ENCODE measurements at places on chromosomes 3 and 15. TPM values are rescaled to one million over a fixed set of nuclear protein-coding genes. Genes with fewer than 3 reads are reported as not detected.

Gene SEMA5B
- 0.43 TPM for total RNA-seq

Gene C3orf85
- total RNA-seq = not detected

Gene ACTRT3
- 2.5 TPM for total RNA-seq

Gene STRA6
- total RNA-seq = 68.8 TPM

Gene DZIP1L
- 6.5 TPM for total RNA-seq

Measured in A549 treated with RU486 at 1 μM for 4 hours (cell line).